Nucleus accumbens (tissue), 56 donors: ENCODE measurements at places on chromosomes 5 and 9.

DNA sequence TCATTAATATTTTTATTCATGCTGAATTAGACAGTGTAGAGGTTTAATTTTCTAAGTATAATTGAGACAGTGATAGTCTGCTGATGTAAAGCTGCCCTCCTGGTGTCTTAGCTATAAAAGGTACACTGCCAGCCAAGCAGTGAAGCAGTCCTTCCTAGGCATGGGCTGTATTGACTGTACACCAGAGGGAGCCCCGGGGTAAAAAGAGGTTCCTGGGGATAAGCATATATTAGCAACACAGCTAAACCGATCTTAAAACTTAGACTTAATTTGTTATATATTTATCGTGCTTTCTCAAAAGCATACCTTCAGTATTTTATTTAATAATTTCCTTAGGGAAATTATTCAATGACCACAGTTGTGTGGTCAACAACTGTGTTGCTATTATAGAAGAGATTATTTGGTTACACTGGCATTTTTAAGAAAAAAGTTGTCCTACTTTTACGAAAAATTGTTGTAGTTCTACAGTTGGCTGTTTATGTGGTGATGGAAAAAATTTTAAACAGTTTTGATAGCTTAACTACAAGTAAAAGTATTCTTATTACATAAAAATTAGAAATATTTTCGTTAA is 68.8 kb downstream of the ELL2 start:
- DNase-seq, result no peak

- no peak for DNase-seq
Observed at GRCh38 chr5:142151436-142152383, 43.1 kb downstream of the NDFIP1 start.

DNA sequence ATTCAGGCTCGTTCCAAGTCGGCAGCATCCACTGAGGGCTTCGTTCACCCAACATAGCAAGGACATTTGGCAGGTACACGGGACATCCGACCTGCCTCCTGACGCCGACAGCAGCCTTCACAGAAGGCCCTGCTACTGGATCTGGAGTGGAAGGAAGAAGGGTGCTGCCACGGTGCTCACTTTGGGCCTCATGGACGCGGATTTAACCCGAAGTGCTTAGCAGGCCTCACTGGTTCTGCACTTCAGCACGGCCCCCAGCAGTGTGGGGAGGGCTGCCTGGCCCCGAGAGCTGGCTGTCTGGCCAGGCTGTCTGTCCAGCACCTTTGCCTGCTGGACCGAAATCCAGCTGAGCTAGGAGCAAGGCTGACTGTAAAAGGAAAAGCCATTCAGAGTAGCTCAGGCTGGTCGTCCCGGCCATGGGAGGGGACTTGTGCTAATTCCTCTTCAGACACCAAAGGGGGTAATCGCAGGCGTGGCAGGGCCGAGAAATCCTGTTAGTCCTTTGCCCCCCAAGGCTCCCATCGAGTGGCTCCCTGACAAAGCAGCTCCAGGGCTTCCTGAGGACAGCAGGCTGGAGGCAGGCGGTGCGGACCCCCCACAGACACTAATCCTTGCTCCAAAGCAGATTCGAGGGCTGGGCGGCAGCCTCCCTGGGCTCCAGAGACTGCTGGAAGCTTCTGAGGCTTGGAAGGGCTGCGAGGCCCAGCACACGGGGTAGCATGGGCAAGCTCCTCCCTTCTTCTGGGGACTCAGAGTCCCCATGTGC is 11.1 kb upstream of the RXRA start:
- DNase-seq, result no peak

- DNase-seq, result no peak
Observed at GRCh38 chr5:174386306-174386705, 338.1 kb upstream of the MSX2 start.

GRCh38 chr9:92954049-92954861 is 6.9 kb downstream of the FGD3 start:
- DNase-seq, result no peak

- no peak for DNase-seq
Observed at GRCh38 chr9:128770286-128771030, 1.3 kb downstream of the ZER1 start.

DNA sequence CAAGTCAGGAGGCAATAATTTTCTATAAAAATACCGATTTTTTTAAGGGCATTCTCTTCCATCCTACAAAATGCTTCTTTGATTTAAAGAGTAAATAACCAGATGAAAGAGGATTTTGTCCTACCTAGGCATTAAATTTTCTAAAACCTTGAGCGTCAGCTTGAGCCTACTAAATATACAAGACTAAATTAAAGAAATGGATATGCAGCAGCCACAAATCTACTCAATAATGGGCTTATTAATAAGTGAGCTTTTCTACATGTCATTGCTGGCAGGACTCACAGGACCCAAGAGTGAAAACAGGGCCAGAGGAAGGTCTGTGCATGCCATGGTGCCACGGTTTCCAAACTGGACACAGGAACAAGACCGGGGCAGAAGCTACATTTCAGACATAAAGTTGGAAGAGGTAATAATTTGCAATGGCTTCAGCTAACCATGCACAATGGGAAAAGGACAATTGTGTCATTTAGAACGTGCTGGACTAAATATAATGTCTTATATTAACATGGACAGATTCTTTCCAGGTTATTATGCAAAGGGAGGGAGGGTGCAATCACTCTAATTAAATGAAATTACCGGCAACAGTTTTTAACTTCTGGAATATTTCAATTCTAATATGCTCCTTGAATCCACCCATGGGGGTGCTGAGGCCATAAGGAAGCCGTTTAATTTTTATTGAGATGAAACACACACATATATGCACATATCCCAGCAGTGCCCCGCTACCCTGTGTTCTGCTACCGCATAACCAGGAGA is 5.2 kb downstream of the WHRN start:
- DNase-seq, result no peak

DNA sequence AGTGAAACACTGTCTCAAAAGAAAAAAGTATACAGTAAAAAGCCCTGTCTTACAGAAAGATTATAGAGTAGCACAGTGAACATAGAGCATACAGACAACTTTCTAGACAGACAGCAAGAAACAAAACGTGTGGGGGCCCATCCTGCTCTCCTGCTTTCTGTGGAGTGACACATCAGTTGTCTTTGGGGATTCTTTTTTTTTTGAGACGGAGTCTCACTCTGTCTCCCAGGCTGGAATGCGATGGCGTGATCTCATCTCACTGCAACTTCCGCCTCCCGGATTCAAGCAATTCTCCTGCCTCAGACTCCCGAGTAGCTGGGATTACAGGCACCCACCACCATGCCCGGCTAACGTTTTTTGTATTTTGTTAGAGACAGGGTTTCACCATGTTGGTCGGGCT is 14.9 kb downstream of the CDHR2 start:
- DNase-seq, result no peak

DNA sequence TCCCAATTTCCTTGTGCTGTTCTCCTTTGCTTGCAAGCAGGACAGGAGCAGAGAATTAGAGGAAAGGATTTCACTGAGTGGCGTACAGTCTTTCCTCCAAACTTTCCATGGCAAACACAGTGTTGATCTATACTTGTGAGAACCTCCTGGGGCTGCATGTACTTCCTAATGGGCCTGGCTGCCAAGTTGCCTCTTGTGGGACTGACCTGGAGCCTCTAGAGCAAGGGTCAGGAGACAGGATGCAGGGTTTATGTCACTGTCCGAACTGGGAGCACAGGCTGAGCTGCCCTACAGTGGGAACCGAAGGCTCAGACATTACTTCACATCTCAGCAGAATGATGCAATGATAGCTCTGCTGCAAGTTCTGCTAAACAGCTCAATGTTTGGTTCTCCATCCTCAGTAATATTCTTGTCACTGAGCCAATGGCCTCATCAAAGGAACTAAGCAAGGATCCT is 102.3 kb downstream of the ENC1 start:
- no peak for DNase-seq

- DNase-seq, result no peak
Observed at GRCh38 chr5:134567641-134568336, 42.3 kb downstream of the JADE2 start.

DNA sequence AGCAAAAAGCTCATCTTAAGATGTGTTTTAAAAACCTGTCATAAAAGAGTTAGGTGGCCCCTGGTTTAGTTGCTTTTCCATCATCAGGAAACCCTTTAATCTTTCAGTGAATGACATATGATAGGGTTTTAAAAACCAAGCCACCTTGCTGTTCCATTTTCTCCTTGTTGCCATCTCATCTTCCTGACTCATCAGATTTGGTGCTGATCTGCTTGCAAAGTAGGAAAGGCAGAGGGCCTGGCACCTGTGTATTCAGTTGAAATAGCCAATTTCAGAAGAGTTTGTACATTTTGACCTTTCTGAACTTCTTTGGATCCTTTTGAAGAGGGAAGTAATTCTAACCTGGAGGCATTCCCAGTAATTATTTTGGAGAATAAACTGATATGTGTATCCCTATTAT is 272.7 kb downstream of the CD180 start:
- no peak for DNase-seq

DNA sequence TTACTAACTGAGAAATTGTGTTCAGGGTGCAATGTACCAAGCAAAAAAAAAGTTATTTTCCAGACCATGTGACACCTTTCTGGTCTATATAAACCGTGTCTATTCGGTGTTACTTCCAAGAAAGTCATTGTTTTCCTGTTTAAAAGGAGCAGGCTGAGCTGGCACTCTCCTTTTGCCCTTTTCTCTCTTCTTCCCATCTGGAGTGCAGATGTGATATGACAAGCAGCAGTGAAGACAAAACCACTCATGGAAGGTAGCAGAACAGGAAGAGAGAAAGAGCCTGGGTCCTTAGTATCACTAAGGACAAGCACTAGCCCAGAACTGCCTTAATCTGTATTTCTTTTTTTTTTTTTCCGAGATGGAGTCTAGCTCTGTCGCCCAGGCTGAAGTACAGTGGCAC is 25.6 kb downstream of the LYRM7 start:
- DNase-seq, result no peak

DNA sequence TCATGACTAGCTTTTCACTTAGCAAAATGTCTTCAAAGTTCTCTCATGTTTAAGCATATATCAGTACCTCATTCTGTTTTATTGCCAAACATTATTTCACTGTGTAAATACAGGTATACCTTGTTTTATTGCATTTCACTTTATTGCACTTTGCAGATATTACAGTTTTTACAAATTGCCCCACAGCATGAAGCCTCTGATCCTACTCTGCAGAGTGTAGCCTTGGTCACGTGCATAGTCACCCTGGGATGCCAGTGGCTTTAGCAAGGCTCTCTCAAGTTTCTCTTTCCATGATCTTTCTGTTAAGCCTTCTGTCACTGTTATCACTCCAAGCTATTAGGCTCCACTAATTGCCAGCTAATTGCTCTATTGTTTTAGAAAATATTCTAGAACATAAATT is 182.2 kb upstream of the GRIA1 start:
- no peak for DNase-seq

DNA sequence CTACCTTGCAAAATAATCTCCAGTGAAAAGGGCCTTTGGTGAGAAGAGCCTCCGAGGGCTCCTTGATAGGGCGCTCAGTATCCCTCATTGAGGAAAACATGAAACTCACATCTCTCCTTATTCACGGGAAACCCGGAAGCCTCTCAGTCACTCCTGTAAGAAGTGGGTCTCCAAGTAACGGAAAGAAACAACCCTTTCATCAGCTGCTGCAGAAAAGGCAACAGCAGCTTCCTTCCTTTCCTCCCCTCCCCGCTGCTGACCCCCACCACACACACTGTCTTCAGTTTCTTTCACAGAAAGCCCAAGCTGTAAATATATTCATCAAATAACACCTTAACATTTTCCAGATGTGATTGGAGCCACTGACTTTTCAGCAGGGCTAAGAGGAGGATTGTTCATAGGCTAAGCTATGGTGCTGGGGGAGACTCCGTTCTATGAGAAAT is 81.4 kb downstream of the C9orf152 start:
- DNase-seq, result no peak

DNA sequence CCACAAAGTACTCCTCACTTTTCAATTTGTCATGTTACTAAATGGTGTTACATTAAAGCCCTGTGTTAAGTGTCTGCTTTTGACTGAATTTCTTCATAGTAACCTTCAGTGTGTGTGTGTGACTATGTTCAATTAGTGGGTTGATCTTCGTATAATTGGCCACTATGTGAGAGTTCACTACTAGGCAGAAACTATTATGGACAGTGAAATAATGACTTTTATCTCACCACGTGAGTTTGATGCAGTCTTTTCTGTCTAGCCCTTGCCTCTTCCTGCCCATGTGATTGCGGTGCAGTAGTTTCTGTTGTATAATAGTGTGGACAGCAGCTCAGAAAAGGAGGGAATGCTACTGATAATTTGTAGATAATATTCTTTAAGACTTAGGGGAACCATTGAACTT is 1.8 kb upstream of the MAML1 start:
- no peak for DNase-seq

DNA sequence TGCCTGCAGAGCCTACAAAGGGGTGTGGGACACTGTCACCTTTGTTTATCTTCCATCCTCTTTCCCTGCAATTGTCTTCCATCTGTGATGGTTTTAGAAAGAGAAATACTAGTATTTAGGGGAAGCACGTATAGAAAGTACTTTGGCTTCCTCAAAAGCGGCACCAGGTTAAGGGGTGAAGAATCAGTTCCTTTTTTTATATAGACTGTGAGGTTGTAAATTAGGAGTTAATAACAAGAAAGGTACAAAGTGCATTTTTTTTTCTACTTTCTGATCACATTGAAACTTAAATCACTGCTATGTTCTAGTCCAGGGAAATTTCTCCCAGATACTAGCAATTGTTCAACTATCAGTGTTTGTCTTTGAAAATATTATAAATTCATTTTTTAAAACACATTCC is 219.3 kb downstream of the CEMIP2 start:
- DNase-seq, result no peak

DNA sequence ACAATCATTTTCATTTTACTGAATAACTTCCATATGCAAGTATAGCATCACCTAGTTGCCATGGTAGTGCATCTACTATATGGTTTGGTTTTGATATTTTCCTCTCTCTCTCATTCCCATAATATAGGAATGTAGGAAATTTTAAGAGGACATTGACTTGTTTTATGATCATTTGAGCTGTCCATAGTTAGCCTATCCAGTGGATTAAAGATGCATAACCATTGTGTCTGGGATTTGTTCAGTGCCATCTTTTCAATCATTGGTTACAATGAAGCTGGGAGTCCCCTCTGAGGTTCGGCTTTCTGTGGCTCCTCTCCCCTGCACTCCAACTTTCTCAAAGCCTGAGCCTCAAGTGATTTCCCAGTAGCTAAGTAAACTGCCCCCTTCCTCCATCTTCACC is 458.5 kb downstream of the RAB3C start:
- no peak for DNase-seq

DNA sequence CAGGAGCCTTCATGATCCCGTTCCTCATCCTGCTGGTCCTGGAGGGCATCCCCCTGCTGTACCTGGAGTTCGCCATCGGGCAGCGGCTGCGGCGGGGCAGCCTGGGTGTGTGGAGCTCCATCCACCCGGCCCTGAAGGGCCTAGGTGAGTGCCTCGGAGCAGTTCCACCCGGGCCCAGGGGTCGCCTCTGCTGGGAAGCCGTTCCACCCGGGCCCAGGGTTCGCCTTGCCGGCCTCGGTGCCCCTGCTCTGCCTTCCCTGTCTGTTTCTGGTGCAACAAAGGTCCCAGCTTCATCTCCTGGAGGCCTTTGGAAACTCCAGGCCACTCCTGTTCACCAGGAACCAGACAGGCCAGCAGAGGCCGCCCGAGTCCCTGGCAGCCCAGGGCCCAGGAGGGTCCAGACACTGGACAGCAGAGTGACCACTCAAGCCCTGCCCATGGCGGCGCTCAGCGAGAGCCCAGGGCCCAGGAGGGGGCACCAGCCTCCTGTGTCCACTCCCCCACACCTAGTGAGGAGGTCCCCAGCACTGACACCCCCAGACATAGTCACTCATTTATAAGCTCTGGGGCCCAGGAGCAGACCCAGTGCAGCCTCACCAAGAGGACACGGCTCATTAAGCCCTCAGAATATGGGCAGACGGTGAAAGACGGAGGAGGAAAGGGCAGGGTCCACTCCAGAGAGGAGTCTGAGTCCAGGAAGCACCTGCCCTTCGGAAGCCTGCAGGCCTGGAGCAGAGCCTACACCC is 7.5 kb downstream of the SLC6A19 start:
- DNase-seq, result no peak
